ENCODE measurements at places on chromosomes 1 and 21.

DNA sequence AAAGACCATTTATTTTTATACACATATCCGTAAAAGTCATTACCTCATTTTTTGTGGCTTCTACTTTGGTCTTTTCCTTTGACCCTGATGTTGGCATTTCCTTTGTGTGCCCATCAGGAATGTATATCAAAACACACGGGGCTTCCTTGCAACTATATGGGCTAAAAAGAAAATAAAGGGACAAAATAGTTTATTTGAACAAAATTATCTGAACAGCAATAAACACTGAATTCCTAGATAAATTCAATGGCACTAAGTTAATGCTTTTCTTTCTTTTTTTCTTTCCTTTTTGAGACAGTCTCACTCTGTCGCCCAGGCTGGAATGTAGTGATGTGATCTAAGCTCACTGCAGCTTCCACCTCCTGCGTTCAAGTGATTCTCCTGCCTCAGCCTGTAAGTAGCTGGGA lies 45.2 kb downstream of the EPRS1 start:
- DNase-seq, result no peak

- no peak for DNase-seq
Observed at GRCh38 chr1:222892137-222892769, 77.4 kb downstream of the DISP1 start.

DNA sequence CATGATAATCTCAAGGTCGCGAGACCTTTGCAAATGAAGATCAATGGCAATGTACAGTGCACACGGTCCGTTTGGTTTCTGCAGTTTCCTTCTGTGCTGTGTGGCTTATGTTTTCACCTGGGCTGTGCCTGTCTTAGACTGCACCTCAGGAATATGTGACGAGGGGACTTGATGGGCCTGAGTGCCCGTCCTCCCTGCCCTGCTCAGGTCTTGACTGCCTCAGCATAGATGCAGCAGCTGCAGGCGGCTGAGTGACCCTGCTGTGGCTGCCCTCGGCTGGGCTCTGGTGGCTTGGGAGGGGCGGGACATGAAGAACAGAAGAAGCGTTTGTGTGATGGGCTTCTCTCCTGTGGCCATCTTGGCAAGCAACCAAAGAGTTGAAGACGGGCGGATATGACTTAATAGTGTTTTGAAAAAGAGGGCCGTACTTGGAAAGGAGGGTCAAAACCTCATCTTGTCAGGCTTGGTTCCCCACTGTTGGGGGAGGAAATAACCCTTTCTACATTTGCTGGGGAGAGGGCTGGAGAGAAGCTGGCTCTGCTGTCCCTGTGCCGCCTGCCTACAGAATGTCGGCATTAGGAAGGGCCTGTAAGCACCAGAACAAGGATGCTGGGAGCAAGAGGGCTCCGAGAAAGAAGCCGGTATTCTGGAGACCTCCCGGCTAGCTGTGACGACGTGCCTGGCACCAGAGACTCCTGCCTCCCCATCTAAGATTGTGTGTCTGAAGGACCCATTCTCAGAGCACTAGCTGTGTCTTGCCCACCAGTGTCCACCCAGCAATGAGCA lies 7.1 kb downstream of the MYBPHL start:
- DNase-seq, result no peak

DNA sequence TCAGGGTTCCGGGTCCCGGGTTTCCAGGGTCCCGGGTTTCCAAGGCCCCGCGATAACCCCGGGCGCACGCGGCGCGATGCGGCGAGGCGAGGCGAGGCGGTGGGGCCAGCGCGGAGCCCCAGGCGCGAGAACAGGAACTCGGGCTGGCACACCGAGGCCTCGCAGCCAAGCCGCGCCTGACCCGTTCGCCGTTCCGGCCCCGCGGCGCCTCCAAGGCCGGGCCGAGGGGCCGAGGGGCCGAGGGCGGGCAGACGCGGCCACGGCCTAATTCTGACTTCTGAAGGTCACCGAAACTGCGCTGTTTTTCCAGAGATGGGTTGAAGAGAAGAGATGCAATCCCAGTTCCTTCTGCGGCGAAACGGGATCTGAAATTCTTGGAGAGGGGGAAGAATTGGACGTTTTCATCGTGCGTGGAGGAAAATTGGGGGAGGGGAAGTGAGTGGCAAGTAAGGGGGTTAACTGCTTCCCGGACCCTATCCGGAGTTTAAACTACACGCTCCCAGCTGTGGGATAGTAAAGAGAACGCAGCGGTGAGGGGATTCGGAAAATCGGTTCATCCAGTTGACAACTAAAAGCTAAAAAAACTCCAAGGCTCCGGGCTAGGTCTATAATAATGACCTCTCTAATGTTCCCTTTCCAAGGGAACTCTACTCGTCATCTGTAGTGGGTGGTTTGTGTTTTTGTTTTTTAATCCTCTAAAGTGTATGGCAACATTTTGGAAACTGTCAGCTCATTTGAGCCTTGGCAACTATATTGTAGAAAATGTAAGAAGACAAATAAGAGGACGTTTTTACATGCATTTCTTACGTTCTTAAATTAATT lies 8.2 kb downstream of the TBX15 start:
- no peak for DNase-seq

- no peak for DNase-seq
Observed at GRCh38 chr1:225998560-225999226, 450 bp downstream of the SDE2 start.

DNA sequence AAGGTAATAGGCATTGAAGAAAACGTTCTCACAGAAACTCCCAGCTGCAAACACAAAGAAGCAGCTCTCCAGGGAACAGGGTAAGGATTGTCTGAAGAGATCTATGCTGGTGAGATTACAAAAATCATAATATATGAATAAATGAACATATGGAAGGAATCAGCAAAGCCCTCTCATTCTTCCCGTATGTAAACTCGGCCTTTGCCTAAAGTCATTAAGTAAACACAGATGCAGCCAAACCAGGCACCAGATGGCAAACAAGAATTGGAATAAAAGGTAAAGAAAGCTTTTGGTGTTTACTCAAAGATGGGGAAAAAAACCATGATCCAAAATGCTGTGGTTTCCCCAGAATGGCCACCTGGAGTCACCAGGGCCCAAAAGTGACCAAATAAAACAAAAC lies 76.6 kb upstream of the HOOK1 start:
- DNase-seq, result no peak

GRCh38 chr1:179082999-179083335 lies 1.1 kb downstream of the TOR3A start:
- peak; percentile 6 for DNase-seq

DNA sequence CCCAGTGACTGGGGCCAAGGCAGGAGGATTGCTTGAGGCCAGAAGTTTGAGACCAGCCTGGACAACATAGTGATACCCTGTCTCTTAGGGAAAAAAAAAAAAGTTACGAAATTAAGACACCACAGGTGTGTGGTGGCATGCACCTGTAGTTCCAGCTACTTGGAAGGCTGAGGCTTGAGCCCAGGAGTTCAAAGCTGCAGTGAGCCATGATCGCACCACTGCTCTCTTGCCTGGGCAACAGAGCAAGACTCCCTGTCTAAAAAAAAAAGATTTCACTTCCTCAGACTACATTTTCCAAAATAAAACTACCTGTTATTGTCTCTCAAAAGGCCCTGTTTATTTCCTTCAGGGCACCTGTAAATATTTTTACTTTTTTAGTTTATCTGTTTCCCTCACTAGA lies 4.7 kb upstream of the STK40 start:
- DNase-seq, result no peak

GRCh38 chr1:38500891-38501290 lies 358.7 kb downstream of the RRAGC start:
- no peak for DNase-seq

- DNase-seq, result no peak
Observed at GRCh38 chr1:21869620-21870121, 57.6 kb downstream of the LDLRAD2 start.

GRCh38 chr1:26320896-26321295 lies 3.1 kb downstream of the CD52 start:
- DNase-seq, result no peak

- DNase-seq, result no peak
Observed at GRCh38 chr1:177817937-177818875, 151.7 kb downstream of the SEC16B start.

- DNase-seq, result no peak
Observed at GRCh38 chr21:33554236-33554981, 11.6 kb downstream of the SON start.

DNA sequence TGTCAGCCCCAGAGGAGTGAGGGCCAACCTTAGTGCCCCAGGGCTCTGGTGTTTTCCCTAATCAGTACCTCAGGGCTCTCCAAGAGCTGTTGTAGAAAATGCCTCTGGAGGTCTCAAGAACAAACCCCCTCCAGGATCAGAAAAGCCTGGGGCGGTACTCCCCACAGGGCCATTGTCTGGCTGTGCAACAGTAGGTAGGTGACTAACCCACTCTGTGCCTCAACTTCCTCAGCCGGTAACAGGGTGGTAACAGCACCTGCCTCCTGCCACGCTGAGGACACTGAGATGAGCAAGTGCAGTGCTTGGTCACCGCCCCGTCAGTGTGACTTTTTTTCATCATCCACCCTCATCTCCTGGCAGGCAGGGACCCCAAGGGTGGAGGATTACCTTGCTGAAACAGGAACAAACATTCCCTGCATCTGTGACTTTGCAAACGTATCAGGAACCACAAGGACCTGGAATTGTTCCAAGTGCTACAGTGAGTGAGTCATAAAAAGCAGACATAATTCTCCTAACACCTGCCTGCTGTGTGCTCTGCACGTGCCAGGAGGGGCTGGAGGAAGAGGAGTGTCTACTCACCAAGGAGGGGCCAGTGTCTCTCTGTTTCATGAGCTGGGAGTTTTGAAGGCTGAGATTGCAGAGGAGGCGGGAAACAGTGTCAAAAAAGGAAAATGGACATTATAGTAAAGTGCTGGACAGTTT lies 440.8 kb downstream of the NPHP4 start:
- no peak for DNase-seq

DNA sequence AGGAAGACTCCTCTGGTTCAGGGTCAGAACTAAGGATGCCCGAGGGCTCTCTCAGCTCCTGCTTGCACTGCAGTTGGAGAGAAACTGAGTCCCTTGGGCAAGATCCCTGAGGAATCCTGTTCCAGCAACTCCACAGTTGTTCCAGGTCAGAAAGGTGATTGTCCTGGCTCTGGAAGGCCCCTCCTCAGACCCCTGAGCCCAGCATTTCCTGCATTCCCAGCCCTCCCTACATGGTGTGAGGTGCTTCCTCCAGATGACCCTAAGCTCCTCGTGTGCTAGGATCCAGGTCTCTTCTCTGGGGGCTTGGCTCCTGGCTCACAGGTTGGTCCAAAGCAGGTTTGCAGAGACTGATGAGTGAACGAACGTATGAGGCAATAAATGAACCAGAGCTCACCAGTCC lies 11.5 kb downstream of the LDLRAD1 start:
- no peak for DNase-seq

GRCh38 chr21:46222436-46223116 lies 6.0 kb downstream of the LSS start:
- no peak for DNase-seq

DNA sequence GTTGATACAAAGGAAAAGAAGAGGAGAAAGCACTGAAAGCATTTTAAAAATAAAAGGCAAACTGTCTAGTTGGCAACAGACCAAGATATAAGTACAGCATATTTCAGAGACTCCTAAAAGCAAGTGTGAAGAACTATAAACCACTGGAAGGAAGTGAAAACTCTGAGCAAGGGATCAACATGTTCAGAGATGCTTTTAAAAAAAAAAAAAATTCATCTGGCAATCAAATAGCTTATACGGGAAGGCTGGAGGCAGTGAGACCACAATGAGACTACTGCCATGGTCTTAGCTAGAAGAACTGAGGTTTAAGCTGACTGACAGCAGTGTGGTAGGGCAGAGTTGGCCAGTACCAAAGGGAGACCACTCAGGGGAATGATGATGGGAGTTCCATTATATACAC lies 124.3 kb downstream of the VAV3 start:
- DNase-seq, result no peak

DNA sequence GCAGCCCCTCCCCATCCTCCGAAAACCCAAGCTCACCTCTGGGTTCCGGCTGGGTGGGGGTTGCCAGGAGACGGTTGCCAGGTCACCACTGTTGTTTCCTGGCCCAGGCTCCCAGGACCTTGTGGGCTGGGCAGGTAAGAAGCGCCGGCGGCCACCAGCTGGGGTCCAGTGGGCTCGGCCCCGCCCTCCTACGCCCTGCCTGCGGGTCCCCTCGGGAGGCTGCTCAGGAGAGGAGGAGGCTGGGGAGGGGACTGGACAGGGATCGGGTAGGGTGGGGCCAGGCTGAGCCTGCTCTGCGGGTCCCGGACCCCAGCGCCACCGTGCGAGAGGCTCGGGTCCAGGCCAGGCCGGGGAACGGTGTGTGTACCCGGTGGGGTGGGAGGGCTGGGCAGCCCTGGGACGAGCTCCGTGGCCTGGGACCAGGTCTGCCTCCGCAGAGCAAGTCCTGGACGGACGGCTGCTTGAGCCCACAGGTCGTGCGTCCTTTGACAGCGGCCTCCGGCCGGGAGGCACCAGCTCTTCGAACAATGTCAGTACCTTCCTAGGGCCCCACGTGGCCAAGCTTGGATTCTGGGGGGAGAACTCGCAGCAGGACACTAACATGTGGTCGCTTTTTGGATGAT lies at the start of gene TTLL10:
Gene TTLL10, plus strand, starts transcription at position 88 of the 623 bp plus-strand sequence. CDS start 5,336 bp downstream, outside the sequence.
- no peak for DNase-seq

- DNase-seq, result no peak
Observed at GRCh38 chr1:172697534-172698002, 38.7 kb downstream of the FASLG start.

GRCh38 chr1:83942914-83943313 lies 56.0 kb downstream of the TTLL7 start:
- DNase-seq, result no peak

GRCh38 chr1:1431845-1432273 lies 3.6 kb upstream of the VWA1 start:
- DNase-seq, result no peak
